Amniotic stem cell (primary cell): ENCODE measurements at places on chromosomes 16 and 17.

GRCh38 chr17:3630781-3631180 lies 5.3 kb downstream of the SHPK start:
- DNase-seq, result no peak

GRCh38 chr16:70590722-70591415 lies 55.5 kb upstream of the IL34 start:
- DNase-seq, result no peak

DNA sequence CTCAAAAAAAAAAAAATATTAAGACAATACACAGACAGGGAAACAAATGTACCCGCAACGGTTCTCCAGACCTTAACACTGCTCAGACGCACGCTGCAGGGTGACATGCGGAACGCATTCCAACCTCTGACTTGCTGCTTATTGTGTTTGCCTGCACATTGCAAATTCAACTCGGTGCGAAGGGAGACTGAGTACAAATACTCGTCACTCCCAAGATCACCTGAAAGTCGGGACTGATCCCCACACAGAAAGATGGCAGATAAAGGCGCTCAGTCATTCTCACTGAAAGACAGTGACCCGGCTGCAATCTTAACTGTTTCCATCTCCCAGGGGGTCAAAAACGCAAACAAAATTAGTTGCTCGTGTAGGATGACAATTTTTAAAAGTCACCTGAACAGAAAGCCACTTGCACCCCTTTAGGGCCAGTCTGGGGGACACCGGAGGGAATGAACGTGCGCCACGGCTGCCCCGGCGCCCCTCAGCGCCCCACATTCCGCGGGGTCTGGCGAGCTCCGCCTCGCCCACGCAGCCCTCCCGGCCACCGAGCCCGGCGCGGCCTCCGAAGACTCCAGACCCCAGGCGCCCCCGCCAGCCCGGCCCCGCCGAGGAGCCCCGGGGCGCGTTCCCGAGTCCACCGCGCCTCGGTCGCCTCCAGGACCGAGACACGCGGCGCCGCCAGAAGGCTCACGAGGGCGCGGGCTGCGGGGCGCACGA lies 589 bp downstream of the CLCN7 start:
- no peak for DNase-seq

DNA sequence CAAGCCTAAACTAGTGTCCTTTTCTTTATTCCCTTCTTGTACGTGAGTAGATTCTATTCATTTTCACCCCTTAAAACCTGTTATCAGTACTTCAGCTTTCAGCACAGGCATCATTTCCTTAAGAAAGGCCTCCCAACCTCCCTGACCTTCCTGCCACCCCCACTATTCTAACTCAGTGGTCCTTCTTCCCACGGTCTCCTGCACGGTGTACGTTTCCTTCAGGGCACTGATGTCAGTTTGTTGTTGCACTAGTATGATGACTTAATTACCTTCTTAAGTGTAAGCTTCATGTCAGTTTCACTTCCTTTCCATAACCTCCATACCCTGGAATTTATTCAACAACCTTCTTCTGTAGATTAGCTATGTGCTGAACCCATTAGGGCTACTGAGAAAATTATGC lies 484.2 kb downstream of the HS3ST4 start:
- no peak for DNase-seq

GRCh38 chr16:89303617-89304016 lies 86.1 kb downstream of the ZNF778 start:
- DNase-seq, result no peak

DNA sequence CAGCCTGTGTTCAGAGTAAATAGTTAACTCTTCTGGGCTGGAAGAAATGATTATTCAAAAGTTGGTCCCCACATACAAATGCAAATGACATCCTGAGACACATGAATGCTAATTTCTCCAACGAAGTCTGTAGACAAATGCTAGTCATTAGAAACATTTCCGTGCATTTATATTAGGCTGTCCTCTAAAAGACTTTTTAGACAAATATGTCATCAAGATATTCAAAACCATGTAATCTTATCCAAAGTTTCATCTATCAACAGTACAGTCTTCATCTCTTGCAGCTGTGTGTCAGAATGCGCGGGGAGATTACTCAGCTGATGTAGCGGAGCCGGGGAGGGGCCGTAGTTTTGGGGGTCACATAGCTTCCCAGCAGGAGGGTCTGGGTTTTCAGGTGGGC lies 33.8 kb upstream of the MAF start:
- no peak for DNase-seq

DNA sequence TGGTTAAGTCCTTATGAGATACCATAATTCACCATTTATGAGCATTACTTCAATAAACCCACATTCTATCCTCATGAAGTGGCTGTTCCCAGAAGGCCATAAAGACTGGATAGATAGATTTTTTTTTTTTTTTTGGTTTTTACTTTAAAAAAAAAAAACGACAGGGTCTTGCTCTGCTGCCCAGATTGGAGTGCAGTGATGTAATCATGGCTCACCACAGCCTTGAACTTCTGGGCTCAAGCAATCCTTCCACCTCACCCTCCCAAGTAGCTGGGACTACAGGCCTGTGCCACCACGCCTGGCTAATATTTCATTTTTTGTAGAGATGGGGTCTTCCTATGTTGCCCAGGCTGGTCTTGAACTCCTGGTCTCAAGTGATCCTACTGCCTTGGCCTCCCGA lies 102.3 kb downstream of the XYLT1 start:
- DNase-seq, result no peak

DNA sequence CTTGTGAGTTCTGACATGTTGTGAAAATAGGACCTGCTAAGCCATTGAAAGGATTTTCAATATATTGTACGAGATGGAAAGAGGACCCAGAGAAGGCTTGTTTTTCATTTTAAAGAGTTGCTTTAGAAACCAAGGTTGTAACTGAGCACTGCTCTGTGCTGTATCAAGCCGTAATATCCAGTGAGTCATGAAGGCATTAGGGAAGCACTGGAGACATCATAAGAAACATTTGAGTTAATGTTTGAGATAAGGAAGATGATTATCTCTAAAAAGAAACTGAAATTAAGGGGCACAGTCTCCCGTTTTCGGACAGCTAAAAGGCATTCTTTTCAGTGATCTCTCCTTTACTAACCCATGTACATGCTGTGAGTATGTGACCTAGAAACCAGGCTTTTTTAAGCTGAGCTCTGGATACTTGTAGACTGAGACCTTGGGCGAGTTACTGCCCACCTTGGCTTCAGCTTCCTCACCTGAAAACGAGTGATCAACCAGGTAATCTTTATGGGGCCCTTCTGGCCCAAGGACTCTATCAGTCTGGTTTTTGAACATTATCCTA lies 149.2 kb upstream of the TBX2 start:
- DNase-seq, result peak; percentile 21

DNA sequence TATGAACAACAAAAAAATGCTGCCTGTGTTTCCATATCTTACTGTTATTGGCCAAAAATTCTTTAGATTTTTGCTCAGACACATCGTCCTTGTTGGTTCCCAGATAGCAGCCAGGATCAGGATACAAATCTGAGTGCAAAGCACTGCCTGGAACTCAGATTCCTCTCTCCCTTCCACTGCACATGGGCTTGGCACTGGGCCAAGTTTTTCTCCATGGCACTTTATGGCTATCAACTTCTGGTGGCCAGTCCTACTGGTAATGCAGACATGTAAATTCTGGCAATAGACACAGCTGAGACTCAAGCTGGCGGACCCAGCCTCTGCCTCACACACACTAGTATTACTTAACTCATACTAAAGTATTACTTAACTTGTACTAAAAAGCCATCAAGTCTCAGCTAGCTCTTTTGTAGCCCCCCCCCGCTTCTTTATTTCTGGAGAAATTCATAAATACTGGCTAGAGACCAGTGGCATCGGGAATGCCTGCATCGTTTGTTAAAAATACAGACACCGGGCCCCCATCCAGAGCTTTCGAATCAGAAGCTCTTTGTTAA lies 181.2 kb upstream of the COX10 start:
- no peak for DNase-seq

DNA sequence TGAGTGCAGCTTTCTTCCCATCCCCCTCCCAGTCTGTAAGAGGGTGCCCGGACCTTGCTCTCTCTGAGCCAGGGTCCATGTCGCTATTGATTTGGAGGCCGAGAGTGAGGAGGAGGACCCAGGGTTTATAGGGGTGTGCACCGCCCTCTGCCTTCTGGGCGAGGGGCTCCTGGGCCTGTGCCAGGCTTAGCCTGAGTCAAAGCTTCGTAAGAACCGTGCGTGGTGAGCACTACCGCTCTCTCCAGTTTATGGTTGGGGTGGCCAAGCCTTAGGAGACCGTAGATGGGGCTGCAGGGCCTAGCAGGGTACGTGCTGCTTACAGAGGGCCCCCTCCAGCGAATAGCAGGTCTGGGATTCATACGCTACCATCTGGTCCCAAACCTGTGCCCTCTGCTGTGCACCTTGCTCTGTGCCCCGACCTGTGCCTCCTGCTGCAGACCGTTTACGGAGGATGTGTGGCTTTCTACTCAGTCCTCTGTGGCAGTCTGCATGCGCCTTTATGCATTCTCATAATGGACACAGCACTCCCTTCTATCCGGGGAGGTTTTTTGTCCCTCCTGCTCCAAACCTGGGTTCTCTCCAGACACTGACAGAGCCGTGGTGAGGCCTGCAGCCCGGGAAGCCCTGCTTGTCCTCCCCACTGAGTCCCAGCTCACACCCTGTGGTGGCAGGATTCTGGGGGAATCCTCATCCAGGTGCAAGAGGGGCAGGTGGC lies 54.7 kb downstream of the PGS1 start:
- no peak for DNase-seq

DNA sequence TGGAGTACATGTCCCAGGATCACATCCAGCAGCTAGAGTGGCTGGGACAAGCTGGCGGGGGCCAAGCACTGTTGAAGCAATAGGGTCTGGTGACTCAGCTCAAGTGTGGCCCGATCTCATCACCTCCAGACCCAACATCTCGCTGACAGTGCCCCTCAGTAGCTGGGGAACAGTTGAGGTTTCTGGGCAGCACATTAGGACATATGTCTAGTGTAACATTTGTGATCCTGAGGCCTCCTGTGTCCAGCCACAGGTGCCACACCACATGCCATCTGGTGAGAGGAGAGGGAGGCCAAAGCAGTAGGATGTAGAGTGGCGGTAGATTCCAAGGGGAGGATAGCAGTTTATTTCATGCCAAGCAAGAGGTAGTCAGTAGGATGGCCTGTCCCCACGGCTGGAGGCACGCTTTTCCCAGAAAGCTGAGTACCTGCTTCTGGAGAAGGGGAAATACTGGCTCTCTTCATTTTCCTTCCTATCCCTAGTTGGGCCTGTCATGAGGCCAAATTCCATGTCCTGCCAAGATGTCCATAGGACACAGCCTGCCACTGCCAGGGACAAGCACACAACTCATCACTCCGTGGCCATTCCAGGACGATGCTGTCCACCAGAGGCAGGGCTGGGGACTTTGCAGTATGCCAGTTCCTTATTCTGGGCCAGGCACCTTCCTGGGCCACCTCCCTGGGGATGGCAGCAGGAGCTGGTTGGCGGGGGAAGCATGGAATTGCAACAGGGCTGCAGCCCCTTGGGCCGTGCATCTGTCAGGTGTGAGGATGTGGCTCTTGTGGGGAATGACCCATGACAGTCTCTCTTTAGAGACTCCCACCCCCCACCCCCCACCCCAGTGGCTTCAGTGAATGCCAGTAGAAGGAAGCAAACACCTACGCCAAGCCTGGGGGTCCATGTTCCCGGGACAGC lies 24.0 kb downstream of the GGA3 start:
- no peak for DNase-seq

DNA sequence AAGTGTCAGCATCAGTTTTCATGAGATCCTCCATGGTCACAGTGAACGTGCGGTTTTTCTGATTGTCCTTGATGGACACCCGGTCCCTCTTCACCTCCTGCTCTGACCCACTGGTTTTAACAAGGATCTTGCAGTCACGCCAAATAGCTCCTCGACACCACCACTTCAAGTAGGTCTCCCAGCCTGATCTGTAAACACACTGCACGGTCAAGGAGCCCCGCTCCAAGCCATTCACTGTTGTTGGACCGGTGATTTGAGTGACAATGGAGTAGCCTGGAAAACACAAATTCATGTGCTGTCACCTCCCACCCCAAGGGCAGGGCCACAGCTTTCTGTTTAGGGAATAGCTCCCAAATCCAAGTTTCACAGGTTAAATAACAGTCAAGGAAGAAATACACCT lies 8.2 kb downstream of the CD300LF start:
- DNase-seq, result no peak

- DNase-seq, result no peak
These were observed 11.9 kb upstream of the CCDC182 start for GRCh38 chr17:57756951-57757350.

GRCh38 chr17:37276475-37276874 lies 99.3 kb upstream of the C17orf78 start:
- DNase-seq, result no peak
